ENCODE measurements at places on chromosomes 11 and 22.

DNA sequence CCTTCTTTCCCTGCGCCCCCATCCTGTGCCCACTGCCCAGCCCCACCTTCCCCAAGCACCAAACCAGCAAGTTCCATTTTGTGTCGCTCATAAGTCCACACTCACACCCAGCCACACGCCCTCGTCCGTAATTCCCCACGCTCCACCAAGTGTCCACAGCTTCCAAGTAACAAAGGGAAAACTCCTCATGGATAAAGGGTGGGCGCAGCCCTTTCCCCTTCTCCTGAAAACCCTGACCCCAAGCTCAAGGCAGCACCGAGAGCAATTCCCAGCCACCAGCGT, 458 bp downstream of the FXYD6 start:
- no peak for DNase-seq

DNA sequence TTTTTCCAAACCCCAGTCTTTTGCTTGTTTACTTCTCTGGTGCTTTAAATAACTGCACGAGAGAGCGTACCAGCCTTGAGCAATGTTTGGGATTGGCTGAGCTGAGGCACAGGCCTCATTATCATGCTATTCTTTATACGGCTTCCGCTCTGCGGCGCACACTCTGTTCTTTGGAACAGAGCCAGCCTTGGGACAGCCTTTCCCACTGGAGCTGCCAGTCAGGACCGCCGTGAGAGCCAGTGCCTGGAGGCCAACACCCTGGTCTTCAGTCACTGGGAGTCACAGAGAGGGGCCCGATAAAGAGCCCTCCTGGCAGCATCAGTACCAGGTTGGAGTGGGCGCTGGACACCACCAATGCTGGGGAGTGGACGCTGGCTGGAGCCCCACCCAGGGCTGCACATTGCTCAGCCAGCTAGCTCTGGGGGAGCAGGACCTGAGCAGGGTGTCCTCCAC, 125.6 kb downstream of the BCR start:
- no peak for DNase-seq

GRCh38 chr11:79503028-79503427, 62.2 kb upstream of the TENM4 start:
- DNase-seq = no peak

- DNase-seq = no peak
Observed at GRCh38 chr11:120224361-120224760, 13.5 kb downstream of the OAF start.

GRCh38 chr11:128246810-128247594, 340.4 kb downstream of the ETS1 start:
- DNase-seq = peak; percentile 90

DNA sequence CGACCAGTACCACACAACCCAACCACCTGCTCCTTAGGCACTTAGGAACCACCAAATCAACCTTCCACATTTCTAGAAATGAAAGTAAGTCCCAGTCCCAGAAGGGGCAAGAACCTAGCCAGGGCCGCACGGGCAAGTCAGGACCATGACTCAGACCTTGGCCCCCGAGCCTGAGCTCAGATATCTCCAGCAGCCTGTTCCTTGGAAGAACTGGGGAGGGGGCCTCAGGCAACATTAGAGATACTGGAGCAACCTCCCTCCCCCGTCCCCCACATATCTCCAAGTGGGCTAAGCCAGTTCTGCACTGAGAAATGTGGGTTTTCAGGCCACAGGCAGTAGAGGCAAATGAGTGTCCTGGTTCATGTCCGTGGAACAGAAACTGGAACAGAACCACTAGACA, 7.7 kb downstream of the ARAP1 start:
- no peak for DNase-seq

GRCh38 chr11:68373815-68374501, 61.6 kb downstream of the LRP5 start:
- DNase-seq = no peak

DNA sequence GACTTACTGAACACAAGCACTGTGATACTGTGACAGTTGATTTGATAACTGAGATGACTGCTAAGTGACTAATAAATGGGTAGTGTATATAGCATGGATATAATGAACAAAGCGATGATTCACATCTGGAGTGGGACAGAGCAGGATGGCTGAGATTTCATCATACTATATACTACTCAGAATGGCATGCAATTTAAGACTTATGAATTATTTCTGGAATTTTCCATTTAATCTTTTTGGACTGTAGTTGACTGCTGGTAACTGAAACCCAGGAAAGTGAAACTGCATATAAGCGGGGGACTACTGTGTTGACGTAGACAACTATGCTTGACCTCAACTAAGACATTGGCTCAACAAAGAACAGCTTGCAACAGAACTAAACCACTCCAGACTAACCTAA, 20.0 kb upstream of the NUCB2 start:
- DNase-seq = no peak

GRCh38 chr11:71442880-71443279, 5.3 kb downstream of the DHCR7 start:
- DNase-seq = no peak

- DNase-seq = no peak
Observed at GRCh38 chr22:37357446-37358075, 69.7 kb downstream of the ELFN2 start.

GRCh38 chr11:13663631-13664071, 4.8 kb upstream of the FAR1 start:
- no peak for DNase-seq

GRCh38 chr11:64711138-64711955, 11.7 kb downstream of the NRXN2 start:
- no peak for DNase-seq

- DNase-seq = no peak
Observed at GRCh38 chr11:126363706-126364248, 8.3 kb downstream of the ST3GAL4 start.

GRCh38 chr11:96179905-96180304, 163.1 kb downstream of the MAML2 start:
- no peak for DNase-seq

DNA sequence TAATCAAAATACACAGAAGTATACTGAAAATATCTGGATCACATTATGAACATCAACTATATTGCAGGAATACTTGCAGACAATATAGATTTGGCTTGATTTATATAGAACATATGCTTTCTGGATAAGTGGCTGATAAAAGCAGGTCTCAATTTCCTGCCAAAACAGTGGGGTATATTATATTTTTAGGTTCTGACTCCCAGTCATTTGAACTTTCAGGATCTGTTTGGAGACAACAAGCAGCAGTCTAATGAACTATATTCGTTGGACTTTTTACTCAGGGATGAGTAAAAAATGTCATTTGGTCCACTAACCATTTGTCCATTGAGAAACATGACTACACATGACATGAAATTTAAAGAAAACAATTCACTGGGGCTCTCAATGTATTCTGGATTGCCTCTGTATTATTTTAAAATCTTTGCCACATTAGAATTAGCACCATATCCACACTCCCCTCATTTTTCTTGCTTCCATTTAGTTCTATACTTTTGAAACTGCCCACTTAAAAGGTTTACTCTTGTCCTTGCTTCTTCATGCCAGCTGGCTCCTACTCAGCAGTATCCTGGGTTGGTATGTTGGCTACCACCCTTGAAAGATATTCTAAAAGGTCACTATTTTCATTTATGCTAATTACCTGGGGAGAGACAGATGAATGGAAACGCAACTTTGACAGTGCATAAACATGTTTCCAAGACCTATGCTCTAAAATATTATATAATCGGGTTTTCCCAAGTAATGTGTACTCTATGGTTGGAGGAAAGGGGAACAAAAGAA, 153.0 kb downstream of the APOL5 start:
- DNase-seq = no peak

All from esophagus muscularis mucosa (tissue), 4 donors.